Spinal cord (tissue), 10 donors: ENCODE measurements at places on chromosomes 1 and 21. TPM values are rescaled to one million over a fixed set of nuclear protein-coding genes. Genes with fewer than 3 reads are reported as not detected.

Gene SLC2A5
- polyA plus RNA-seq: 4.9 TPM

Gene CD34
- polyA plus RNA-seq: 33.1 TPM

Gene FOXD2
- polyA plus RNA-seq: 0.36 TPM

Gene MYBPH
- polyA plus RNA-seq: 0.24 TPM

Gene C2CD2
- polyA plus RNA-seq: 19.1 TPM

Gene PRELP
- 3.4 TPM for polyA plus RNA-seq

Gene HAPLN2
- polyA plus RNA-seq: 38.8 TPM

Gene PHLDA3
- polyA plus RNA-seq: 82.7 TPM

Gene APOBEC4
- not detected for polyA plus RNA-seq

Gene HEYL
- 10.2 TPM for polyA plus RNA-seq

Gene BRDT
- polyA plus RNA-seq: not detected

Gene RAB7B
- 7.5 TPM for polyA plus RNA-seq

Gene DNASE2B
- polyA plus RNA-seq: 0.17 TPM

Gene STYXL2
- polyA plus RNA-seq: 1.2 TPM

Gene TRABD2B
- 3.1 TPM for polyA plus RNA-seq

Gene GRHL3
- 3.0 TPM for polyA plus RNA-seq

Gene HSPB7
- polyA plus RNA-seq: 2.6 TPM

Gene LSS
- 152 TPM for polyA plus RNA-seq

Gene RAB3B
- 29.7 TPM for polyA plus RNA-seq

Gene INTS11
- polyA plus RNA-seq: 206 TPM

Gene AGO3
- 15.1 TPM for polyA plus RNA-seq

Gene GPR157
- 1.4 TPM for polyA plus RNA-seq

Gene SIPA1L2
- polyA plus RNA-seq: 40.3 TPM

Gene OR2T29
- not detected for polyA plus RNA-seq

Gene DIRAS3
- 14.6 TPM for polyA plus RNA-seq

Gene RCAN3
- 10.6 TPM for polyA plus RNA-seq

Gene ADAM30
- polyA plus RNA-seq: not detected

Gene RNPEP
- polyA plus RNA-seq: 36.0 TPM

Gene PTPRU
- polyA plus RNA-seq: 36.2 TPM

Gene SH2D1B
- polyA plus RNA-seq: not detected

Gene IRF6
- polyA plus RNA-seq: 1.2 TPM

Gene DISC1
- 8.7 TPM for polyA plus RNA-seq

Gene RXFP4
- not detected for polyA plus RNA-seq

Gene CFHR1
- 6.1 TPM for polyA plus RNA-seq

Gene GUCA2A
- not detected for polyA plus RNA-seq

Gene SAMD13
- polyA plus RNA-seq: 4.0 TPM

Gene USH2A
- 0.09 TPM for polyA plus RNA-seq

Gene C8A
- not detected for polyA plus RNA-seq

Gene PLA2G2A
- polyA plus RNA-seq: 0.20 TPM

Gene NUDC
- 119 TPM for polyA plus RNA-seq

Gene CELA3A
- polyA plus RNA-seq: not detected

Gene VHLL
- 0.32 TPM for polyA plus RNA-seq
